ENCODE measurements at places on chromosomes 1 and 21.
A peak's percentile ranks its signal among the peaks of the same experiment; 100 is the strongest.

DNA sequence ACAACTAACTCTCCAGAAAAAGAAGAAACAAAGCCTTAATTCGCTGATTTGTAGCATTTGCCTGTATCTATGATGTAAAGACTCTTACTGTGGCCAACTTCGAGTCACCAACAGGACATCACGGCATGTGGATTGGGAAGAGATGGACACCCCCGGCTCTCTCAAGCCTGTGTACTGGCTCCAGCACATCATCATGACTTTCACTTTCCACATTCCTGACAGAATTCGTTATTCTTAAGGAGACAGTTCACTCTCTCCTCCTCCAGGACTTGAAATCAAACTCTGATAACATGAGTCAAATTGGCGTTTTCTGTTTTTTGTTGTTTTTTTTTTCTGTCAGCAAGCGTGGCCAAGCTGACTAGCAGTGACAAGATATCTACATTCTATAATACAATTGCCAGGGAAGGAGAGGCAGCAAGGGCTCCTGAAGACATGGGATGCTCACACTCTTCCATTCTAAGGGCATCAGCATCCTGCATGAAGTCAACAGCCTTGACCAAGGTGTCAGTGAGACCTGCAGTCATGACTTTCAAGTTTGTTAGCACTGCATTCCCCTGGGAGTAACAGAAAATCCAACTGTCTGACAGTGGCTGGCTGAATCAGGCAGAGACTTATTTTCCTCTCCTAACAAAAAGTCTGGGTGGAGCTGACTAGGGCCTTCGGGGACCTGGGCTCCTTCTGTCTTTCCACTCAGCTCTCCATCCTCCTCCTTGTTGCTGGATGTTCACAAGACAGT, 13.3 kb upstream of the TRAF3IP3 start:
- no peak for DNase-seq

DNA sequence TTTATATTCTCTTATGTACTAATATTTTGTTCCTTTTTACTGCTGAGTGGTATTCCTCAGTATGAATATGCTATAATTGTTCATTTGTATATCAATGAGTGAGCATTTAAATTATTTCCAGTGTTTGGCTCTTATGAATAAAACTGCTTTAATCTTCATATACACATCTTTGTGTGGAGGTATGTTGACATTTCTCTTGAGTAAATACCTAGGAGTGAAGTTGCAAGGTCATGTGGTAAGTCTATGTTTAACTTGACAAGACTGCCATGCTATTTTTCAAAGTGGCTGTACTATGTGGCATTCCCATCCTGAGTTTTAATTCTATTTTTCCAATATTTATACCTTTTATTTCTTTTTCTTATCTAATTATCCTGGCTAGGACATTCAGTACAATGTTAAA, 124.2 kb downstream of the ADSS2 start:
- DNase-seq, result no peak

GRCh38 chr21:32135401-32136363, 143.2 kb downstream of the MIS18A start:
- DNase-seq, result no peak

DNA sequence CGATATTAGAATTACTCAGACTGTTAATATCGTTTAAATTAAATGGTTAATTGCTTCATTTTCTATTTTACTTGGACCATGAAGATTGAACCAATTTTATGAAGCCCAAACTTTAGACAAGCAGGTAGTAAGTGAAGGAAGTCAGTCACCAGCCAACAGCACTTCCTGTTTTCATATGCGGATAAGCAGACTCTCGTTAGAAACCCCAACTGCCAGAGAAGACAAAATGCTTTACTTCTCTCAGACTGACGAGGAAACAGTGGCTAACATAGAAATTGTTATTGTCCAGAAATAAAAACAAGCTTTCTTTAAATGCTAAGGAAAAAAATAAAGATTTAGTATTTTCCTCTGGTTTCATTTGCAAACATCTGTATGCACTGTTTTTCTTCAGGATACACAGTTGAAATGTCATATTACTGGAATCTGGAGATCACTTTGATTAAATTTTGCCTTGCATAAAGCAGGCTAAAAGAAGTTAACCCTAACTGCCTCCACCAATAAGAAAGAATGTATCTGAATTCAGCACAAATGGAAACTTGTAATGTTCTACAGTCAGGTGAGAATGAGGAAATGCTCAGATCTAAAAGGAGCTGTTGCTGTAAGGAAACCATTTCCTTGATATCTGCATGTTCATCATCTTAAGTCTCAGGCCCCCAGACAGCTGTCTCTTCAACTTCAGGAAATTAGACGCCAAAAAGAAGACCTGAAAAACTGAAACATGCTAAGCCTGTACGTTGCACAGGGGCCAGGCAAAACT, 129.8 kb upstream of the SAMSN1 start:
- peak; percentile 4 for DNase-seq

GRCh38 chr1:82273816-82274215, 473.1 kb downstream of the ADGRL2 start:
- DNase-seq, result no peak

DNA sequence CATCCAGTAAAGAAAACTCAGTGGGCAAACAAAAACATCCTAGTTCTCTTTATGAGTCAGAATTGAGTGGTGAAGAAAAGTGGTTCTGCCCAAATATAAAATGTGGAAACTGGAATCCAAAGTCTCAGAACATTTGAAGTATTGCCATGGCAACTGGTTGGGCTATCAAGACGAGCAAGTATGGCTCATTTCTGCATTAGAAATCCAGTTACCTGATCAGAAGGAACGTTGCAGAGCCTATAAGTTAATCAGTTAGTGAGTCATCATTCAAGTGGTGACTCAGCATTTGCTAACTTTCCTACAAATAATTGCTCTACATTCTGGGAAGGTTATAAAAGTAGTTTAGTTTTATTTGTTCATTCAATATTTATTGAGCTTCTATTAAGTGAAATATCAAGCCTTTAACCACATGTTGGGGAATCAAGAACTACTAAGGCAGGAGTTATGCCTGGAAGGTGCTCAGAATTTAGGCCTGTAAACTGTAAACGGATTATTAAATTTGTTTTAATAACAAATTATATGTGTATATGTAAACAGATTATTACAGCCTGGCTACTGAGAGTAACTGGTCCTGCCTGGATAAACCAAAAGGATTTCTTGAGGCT, 104.3 kb downstream of the PAPPA2 start:
- no peak for DNase-seq

- no peak for DNase-seq
These were observed 183.6 kb downstream of the HIVEP3 start for GRCh38 chr1:41735139-41735538.

- DNase-seq, result no peak
These were observed 82.6 kb downstream of the GPR161 start for GRCh38 chr1:168054117-168054516.

- DNase-seq, result no peak
These were observed 277.0 kb upstream of the BRINP3 start for GRCh38 chr1:190754666-190755065.

DNA sequence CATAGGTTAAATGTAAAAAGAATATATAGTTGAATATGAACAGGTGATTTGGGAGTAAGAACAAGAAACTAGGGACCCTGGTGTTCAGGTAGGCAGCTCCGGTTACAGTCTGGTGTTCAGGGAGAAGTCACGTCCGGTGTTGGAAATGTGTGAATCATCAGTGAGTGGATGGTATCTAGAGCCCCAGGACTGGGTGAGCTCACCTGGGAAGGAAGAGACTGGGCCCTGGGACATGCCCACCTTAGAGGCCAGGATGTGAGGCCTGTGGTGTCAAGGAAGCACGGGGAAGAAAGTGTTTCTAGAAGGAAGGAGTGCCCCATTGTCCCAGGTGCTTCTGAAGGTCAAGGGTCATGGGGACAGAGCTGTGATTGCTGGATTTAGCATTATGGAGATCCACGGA, 1.5 kb upstream of the GJB3 start:
- no peak for DNase-seq

DNA sequence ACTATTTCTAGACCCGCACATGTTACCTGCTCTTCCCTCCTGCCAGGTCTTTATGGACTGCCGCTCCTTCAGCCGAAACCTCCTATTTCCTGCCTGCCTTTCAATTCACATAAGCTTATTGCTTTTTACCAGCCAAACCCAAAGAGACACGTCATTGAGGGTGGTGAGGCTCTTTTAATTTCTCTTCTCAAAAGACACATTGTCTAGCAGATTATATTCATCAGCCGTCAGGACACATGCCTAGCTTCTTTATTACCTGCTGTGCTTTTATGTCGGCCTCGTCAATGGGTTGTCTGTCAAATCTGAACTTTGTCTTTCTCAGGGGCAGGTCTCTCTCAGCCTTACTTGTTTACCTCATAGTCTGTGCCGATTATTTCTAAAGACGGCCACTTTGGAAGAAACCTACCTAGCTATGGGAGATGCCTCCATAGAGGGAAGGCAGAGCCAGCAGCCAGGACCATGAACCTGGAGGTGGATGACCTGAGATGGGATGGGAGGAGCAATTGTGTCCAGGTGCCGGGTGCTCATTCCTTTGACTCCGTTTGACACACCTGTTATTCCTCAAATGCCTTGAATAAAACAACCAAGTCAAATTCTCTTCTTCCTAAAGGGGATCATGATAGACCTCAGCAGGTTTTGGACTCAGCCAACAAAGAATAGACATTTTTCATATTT, 42.0 kb downstream of the ZBTB18 start:
- DNase-seq, result no peak

DNA sequence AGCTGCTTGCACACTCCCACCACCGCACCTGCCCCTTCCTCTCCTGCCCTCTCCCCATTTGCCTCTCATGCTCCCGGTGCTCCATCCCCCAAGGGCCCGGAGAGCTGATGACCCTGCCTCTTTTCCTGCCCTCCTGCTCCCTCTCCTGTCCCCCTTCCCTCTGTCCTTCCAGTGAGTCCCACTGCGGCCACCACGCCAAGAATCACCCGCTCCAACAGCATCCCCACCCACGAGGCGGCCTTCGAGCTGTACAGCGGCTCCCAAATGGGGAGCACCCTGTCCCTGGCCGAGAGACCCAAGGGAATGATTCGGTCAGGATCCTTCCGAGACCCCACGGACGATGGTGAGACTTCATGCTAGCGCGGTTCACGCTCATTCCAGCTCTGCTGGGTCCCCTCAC, 40.7 kb upstream of the IPO9 start:
- DNase-seq, result no peak

DNA sequence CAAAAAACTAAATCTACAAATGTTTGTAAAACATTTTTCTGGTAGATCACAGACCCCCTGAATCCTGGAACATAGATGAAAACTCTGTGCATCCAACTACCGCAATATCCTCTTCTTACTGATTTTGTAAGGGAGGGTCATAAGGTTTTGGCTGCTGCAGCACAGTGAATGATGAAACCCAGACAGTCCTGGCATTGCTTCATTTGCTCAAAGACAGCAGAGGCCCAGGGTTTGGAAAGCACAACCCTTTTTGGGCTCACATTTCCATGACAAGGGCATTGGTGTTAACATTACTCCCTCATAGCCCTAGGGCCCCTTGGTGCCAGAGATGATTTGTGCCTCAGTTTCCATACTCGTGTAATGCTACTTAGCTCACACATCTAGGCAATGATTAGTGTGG, 51.2 kb downstream of the PLXNA2 start:
- no peak for DNase-seq

DNA sequence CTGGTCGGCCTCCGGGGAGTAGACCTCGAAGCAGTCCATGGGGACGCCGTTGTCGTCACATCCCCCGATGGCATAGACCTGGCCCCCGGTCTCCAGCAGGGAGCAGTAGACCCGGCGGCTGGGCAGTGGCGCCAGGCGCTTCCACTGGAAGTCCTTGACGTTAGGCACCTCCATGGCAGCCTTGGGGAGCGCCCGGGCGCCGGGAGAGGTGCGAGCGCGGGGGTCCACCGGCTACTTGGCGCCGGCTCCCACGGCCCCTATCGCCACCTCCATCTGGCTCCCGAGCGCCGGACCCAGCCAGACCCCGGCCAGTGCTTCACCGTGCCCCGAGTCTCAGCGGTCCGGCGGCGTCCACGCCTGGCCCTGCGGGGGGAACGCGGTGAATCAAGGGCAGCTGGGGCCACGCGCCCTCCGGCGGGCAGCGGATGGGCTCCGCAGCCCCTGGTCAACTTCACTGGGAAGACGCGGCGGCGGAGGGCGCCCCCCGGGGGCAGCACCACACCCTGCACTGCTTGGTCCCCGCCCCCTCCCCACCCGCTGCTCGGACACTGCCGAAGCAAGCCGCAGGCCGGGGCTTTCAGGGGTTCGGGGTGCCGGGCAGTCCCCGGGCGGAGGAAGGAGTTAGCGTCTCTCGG, 13.2 kb downstream of the KLHDC8A start:
- no peak for DNase-seq

GRCh38 chr1:58855274-58856165, 71.7 kb upstream of the JUN start:
- no peak for DNase-seq

DNA sequence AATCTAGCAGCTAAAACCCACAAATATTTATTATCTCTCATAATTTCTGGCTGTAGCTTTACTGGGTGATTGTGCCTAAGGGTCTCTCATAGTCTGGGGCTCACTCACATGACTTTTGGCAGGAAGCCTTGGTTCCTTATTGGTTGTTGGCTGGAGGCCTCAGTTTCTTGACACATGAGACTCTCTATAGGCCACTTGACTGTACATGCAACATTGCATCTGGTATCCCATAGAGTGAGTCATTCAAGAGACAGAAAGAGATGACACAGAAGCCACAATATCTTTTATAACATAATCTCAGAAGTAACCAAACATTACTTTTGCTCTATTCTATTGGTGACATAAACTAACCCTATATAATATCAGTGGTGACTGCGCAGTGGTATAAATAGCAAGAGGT, 128.5 kb upstream of the HNRNPU start:
- DNase-seq, result no peak

GRCh38 chr1:39328586-39329121, 124.2 kb downstream of the MACF1 start:
- no peak for DNase-seq

DNA sequence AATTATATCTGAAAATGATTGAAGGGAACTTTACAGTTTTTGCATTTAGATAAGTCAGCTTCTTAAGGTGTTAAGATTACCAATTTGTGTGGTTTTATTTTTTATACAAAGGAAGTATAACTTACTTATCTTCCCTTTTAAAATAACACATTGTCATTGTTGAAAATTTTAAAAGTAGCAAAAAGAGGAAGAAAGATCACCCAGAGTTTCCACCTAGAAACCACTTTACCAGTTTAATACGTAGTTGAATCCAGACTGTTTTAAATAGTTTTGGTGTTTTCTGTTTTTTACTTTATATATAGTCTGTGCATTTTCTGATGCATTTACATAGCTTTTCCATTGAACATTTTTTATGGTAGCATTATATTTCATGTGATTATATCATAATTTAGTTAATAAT, 6.1 kb downstream of the CCDC18 start:
- DNase-seq, result no peak
